ENCODE measurements at places on chromosomes 4 and X. TPM values are rescaled to one million over a fixed set of nuclear protein-coding genes. Genes with fewer than 3 reads are reported as not detected.

- no peak for DNase-seq
Measured at GRCh38 chr4:88870428-88870827, 172.8 kb upstream of the NAP1L5 start.

Gene MAGIX
- 2.7 TPM for polyA plus RNA-seq

DNA sequence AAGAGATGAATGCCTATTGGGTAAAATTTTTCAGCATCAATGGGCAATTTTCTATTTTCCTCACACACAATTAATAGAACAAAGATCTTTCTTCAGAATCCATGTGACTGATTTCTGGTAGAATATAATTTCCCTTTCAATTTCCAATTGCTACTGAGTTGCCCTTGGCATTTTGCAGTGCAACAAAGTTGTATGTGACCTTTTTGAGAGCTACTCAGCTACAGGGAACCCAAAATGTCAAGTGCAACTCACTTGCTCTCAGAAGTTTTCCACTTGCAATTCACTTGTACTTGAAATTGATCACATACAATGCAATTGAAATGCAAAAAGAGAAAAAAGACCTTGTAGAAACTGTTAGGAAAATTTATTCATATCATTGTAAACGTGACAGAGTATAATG, 245.5 kb downstream of the BANK1 start:
- DNase-seq: no peak

DNA sequence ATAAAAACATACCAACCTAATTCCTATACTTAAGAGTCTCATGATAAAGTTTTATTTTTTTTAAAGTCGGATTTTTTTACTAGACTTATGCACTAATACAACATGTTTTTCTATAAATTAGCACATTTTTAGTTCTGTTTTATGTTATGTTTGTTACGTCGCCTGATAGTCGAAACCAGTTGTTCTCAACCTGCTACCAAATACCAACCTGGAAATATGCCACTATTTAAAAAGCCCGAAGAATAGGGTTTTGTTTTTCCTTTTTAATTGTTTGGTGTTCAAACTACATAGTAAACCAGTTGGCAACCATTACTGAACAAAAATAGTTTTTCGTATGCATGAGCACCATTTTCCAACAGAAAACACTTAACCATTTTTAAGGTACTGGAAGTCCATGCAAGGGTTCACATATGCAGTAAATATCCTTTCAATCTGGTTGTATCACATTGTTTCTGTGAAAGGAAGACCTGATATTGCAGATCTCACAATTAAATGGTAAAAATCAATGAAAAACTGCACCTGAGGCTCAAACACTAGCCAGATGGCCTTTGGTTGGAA, 1.4 kb downstream of the WDFY3 start:
- no peak for DNase-seq

Gene XAGE1A
- polyA plus RNA-seq: not detected

DNA sequence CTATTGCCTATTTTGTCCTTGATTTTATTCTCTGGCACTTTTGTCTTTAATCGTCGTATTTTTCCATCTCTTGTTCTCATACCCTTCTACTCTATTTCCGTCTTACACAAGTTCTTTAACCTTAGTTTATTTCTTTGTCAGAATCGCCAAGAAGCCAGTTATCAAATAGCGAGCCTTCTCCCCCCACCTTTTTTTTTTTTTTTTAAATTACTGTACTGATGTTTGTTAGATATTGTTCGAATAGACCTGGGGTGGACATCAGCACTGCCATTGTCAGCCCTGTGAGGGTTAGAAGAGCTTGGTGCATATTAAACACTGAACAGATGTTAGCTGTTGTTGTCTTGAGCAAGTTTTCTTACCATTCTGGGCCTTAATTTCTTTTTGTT, 1.2 kb downstream of the SPCS3 start:
- no peak for DNase-seq

- no peak for DNase-seq
Measured at GRCh38 chrX:9738151-9738550, 27.5 kb downstream of the GPR143 start.

- DNase-seq: no peak
Measured at GRCh38 chrX:107721318-107721717, 54.3 kb downstream of the TSC22D3 start.

Gene IGFBP7
- polyA plus RNA-seq: 150 TPM

Gene NPY1R
- 2.0 TPM for polyA plus RNA-seq

DNA sequence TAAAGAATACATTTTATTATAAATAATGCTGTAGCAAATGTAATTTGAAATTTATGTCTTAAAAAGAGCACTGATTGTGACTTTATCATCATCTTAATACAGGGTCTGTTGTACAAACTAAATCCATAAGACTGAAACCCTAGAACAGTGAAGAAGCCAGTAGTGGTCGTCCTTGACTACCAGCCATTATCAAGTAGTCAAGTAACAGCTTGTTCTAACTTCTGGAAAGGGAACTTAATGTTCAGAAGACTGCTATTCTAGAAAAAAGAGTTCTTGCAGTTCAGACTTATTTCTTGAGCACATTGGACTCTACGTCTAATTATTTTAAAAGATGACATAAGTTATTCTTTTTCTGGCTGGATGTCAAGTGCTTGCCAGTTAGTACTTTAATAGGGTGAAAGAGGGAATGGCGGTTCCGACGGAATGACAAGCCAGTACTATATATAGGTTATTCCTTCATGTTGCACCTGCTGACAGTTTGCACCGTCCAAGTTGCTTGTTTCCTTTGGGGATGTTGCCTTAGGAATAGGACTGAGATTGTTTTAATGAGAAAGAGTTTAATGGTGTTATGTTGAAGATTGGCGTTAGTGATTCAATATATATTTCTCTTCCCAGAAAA, 109.9 kb downstream of the RAPGEF2 start:
- no peak for DNase-seq

GRCh38 chr4:123479944-123480343, 83.3 kb downstream of the SPRY1 start:
- DNase-seq: no peak

DNA sequence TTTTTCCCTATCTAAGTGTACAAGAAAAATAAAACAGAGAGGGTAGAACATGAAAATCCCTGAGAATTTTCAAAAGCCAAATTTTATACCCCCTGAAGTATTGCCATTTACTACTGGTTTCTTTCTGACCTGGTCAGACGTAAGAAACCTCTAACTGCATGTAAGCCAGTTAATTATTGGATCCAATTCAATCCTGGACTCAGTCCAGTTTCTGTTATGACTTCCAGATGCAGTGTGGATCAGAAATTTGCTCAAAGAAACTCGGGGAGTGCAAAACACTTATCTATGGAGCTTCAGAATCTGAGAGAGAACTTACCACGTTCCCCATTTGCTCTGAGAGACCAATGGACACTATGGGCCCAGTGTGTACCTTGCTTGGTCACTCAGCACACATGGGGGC, 383.5 kb downstream of the KLHL4 start:
- DNase-seq: peak; percentile 18

DNA sequence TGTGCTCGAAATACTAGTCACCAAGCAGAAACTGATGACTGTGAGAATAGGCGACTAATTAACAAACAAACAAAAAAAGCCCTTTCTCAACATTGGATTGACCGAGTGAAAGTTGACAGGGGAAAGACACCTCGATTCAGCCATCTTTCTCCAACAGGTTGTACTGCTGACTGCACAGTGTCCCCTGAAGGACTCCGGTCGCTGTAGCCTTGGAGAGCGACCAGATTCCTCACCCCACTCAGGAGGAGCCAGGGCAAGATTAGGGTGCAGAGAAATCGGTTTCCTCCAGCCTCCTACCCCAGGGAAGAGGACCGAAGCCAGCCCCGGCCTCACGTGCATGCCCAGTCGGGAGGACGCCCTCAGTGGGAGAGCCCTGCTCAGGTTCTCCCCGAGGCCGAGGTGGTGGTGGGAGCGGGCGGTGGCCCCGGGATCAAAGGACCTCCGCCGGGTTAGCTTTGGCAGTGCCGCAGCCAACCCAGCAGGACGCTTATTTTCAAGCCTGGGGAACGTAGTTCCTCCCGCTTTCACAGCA, 1.1 kb upstream of the RAP1GDS1 start:
- no peak for DNase-seq
